Non-pigmented ciliary epithelial cell (primary cell): ENCODE measurements at places on chromosomes 2 and 18.

GRCh38 chr18:3192286-3192685 lies 27.5 kb downstream of the MYOM1 start:
- no peak for DNase-seq

DNA sequence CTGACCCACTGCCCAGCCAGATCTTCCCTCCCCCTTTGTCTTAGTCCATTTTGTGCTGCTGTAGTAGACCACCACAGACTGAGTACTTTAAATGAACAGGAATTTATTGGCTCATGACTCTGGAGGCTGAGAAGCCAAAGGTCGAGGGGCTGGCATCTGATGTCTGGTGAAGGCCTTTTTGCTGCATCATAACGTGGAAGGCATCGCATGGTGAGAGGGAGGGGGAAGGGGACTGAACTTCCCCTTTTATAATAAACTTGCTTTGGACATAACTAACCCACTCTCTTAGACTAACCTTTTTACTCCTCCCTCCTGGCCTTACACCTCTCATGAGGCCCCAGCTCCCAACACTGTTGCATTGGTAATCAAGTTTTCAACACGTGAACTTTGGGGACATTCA lies 83.8 kb downstream of the MAP4K4 start:
- DNase-seq = no peak

- DNase-seq = no peak
Observed at GRCh38 chr2:71380665-71381064, 49.1 kb downstream of the ZNF638 start.

- no peak for DNase-seq
Observed at GRCh38 chr2:127177617-127178263, 42.4 kb downstream of the CYP27C1 start.

DNA sequence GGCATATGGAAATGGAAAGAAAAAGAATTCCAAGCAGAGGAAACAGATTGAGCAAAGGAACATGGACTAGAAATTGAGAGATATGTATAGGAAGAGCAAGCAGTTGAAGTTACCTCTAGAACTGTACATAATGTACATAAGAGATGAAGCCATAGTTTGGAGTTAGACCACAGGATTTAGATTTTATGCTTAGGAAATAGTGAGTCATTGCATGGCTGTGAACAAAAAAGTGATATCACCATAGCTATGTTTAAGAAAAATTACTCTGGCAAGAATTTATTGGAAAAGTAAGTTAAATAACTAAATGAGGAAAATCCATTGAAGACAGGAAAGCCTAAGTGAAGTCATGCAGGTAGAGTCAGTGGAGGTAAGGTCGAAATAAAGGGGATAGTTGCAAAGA lies 99.4 kb upstream of the GALNT5 start:
- peak; percentile 59 for DNase-seq

DNA sequence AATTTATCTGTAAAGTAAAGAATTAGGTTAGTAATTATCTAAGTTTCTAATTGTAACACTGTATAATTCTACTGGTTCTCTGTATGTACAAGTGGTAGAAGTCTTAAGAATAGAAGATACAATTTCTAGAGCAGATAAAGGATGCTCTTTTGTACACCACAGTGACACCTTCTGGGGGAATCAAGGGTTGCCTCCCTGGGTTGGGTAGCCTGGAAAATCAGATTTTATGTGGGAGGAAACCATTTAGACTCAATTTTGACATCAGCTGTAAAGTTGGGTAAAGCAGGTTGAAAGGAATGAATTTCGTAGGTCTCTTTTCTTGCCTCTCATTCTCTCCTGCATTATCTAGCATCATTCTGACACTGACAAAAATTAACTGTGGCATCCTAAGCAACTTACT lies 354.8 kb downstream of the DCC start:
- no peak for DNase-seq

GRCh38 chr2:31054842-31055388 lies 83.3 kb downstream of the GALNT14 start:
- DNase-seq = no peak

DNA sequence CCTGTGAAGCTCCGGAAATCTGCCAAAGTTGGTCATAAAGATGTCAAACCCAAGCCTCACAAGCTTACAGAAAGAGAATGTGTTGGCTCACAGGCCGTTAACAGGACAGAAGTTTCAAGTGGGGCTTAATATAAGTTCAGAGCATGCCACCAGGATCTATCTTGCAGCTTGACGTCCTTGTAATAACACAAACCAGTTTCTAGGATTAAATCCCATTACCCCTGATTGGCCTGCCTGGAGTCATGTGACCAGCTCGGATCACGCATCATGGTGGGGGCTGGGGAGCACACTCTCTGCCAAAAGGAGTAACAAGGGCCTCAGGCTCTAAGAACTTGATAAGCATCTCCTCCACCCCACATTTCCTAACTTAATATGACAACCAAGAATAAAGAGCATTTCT lies 38.9 kb upstream of the SCG2 start:
- no peak for DNase-seq

DNA sequence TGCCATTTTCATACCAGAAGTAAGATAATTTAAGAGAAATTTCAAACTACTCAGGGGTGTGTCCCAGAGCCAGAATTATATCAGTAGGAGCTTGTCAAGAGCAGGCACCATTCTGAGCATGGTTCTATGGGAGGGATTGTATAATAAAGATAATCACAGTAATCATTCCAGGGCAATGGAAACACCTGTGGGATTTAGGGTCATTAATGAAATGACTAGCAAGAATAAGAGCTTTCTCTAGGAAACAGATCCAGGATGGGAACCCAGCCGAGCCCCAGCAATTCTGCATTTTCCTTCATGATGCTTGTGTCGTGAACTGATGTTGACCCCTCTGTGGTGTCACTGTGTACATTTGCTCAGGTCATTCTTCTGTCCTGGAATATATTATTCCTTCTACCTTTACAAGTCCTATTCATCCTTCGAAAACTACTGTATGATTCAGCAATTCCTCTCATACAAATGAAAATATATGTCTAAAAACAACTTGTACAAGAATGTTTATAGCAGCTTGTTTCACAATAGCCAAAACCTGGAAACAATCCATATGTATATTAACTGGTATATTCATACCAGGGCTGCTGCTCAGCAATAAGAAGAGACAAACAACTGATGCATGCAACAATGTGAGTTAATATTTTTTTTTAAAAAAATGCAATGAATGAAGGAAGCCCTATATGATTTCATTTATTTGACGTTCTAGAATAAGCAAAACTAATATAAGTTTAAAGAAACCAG lies 687.8 kb upstream of the KLHL29 start:
- DNase-seq = no peak

- no peak for DNase-seq
Observed at GRCh38 chr2:205730191-205730590, 47.9 kb downstream of the NRP2 start.

DNA sequence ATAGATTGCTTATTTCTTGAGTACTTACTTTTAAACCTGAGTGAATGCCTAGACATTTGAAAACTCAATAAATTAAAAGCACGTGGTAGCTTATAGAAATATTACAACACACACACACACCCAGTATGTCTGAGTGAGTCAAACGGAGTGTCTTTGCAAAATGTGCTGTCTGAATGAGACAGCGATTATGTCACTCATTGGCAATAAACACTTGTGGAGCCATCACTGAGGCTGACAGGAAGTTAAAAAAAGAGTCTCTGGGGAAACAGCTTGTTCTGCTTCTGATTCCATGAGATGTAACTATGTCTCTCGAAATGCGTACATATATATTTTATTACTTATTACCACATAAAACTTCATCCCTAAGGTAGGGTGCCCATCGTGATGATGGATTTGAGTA lies 22.3 kb upstream of the VPS4B start:
- DNase-seq = peak; percentile 28

DNA sequence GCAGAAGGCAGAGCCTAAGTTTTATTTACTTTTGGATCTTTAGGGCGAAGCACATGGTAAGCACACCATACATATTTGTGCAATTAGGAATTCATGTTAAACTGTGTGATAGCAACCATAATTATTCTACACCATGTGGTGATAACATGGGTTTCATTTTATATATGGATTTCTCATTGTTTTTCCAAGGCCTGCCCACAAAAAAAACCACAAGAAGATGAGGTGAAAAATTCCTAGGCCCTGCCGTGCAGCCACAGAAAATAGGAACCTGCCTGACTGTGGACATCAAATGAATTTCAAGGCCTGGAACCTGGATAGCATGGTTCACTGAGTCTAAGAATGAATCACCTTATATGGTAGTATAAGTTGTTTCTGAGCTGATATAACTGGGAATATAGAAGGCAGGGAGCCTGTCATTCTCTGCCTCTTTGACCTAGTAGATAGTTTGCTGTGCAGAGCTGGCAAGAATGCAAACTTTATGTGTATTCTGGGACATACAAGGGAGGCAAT lies 22.4 kb upstream of the SSB start:
- DNase-seq = no peak

DNA sequence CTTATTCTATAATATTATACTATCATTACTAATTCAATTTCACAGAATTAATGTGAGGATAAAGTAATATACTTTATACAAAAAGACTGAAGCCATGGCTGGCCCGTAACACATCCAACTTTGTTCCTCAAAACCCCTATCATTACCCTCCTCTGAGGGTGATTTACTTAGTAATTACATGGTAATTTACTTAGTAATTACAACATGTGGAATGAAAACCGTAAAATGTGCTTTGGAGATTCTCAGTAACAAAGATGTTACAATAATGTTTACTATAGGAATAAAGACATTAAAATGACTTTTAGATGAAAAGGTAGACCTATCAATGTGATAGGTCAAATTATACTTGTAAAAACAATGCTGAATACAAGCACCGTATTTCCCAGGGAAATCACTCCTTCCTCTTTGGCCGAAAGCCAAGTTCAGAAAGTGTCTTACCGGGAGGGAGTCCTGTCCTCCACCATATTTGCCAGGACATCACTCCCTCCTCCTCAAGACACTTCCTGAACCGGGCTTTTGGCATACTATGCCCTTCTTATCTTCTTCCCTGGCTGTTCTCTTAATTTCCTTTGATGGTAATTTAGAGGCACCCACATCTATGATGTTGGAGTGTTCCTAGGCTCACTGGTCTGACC lies 1047.8 kb downstream of the SOCS6 start:
- no peak for DNase-seq

- no peak for DNase-seq
Observed at GRCh38 chr2:21567395-21567794, 443.6 kb downstream of the TDRD15 start.

DNA sequence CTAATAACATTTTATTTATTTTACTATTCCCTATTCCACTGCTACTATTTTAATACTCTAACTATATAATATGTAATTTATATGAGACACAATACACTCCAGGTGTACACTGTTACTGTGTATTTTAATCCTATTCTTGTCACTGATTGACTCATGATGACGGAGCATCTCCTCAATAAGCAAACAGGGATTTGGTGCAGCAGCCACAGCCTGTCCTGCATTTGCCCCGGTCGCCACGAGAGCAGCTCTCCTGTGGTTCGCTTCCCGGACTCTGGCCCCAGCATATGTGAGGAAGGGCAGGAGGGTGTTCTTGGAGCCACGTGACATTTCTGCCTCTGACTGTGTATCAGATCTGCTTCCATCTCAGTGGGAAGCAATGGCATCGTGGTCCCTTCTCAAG lies 74.1 kb upstream of the PXDN start:
- DNase-seq = no peak

DNA sequence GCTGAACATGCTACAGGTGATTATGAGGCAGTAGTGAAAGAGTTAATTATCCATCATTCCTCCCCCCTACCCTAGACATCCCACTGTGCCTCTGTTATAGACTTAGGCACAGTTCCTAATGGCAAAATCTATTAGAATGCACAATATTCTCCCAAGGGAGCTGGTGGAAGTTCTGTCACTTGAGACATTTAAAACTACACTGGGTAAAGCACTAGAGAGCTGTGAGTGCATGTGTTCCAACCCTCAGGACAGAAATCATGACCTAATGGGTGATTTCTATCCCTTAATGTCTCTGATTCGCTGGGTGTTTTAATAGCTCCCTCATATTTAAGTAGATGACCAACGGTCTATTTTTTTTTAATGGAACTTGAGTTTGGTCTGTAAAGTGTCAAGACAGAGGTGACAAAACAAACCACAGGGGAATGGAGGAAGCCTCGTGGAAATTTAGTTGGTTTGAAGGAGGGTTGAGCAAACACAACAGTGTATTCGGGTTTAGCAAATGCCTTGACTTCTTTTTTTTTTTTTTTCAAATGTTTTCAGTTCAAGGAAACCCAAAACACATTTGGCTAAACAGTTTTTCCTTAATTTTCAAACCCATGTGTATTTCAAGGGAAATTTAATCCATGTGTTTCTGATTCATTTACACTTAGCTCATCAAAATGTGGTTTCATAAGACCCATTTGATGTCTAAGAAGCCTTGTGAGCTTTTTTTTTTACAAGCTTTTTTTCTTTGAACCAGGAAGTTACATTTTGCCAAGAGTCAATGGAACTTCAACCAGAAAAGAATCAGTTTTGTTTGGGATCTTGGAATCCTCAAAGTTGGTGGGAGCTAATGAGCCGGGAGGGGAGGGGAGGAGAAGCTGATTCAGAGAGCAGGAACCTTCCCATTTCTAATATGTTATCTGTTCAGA lies 665.1 kb upstream of the ZEB2 start:
- no peak for DNase-seq

DNA sequence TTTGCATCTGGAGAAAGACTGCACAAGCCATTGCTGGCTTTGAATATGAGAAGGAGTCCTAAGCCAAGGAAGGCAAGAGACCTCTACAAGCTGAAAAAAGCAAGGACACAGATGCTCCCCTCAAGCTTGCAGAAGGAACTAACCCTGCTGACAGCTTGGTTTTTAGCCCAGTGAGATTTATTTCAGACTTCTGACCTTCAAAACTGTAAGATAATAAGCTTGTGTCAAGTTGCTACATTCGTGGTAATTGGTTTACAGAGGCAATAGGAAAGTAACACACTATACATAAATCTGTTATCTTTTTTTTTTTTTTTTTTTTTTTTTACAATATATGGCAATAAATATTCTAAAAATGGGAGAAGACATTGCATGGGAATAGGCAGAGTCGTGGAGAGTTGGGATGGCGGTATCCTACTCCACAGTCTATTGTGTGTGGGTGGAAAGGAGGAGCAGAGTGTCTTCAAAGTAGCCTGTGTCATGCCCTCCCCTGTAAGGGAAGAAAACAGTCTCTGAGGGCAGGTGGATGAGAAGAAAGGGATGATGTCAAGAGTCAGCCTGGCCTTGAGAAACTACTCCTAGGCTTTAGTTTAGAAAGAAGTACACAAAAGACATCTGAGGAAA lies 196.9 kb downstream of the THSD7B start:
- DNase-seq = no peak

DNA sequence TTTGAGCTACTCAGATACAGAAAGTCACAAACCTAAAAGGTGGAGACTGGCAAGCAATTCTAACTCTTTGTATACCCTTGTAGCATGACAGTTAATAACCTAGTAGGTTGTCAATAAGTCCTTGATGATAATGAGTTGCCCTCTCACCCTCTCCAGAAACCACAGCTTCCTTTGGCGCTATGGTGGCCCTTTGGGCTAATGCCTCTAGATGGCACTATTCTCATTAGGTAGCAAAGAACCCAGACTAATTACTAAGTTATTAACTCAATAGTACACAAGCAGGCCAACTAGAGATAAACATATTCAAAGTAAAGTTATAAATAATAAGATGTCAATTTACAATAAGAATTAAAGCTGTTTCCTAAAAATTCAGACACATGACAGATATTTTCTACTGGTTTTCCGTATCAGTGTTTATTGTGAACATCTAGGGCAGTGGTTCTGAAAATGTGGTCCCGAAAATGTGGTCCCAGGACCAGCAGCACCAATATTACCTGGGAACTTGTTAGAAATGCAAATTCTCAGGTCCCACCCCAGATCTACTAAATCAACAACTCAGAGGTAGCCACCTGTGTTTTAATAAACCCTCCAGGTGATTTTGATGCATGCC lies 41.1 kb downstream of the LDAH start:
- DNase-seq = peak; percentile 4

GRCh38 chr2:52465287-52465686 lies 1302.3 kb upstream of the CHAC2 start:
- no peak for DNase-seq
